ENCODE measurements at places on chromosomes 6 and 20. TPM values are rescaled to one million over a fixed set of nuclear protein-coding genes. Genes with fewer than 3 reads are reported as not detected.

DNA sequence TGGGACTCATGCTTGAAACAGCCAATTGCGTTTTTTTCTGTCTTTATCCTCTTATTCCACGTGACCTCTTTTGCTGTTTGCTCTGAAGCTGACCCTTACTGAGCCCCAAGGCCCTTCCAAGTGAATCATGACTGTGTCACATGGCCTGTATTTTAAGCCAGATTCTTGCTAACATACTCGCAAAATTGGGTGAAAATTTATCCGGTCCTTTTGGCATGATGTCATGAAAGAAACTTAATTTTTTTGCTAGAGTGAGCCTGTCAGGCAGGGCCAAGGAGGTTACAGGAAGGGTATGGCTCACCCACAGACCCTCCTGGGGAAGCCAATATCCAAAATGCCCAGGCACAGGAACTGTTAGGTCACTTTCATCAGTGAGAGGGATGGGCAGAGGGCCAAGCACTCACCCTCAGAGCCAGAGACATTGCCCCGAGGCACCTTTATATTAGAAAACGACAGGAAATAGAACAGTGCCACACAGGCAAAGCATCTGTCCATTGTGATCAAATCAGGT lies 296.7 kb downstream of the CDH26 start:
- peak; percentile 29 for DNase-seq

DNA sequence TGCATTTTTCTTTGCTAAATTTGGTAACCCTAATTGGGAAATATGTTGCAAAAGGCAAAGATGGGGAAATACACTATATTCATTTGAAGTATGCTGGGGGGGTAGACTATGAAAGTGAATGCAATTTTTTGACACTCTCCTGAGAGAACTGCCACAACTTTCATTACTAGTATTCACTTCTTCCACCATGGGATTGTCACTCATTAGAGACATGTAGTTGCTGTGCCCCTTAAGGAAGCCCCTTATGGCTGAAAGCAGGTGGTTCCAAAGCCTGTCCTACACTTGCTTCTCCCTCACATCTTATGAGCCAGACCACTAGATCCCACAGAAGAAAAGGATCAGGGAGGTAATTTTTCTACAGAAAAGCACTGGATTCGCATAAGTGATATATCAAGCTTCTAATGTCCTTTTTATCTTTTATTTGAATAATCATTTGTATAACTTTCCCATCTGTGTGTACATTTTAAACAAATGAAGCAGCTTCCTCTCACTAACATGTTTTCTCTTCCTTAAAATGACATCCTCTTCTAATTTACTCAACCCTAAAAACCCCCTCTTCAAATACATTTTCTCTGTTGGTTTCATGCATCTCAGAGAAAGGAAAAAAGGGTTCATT lies 83.8 kb downstream of the GCLC start:
- no peak for DNase-seq

- no peak for DNase-seq
Observed at GRCh38 chr6:69026243-69026642, 391.2 kb downstream of the ADGRB3 start.

DNA sequence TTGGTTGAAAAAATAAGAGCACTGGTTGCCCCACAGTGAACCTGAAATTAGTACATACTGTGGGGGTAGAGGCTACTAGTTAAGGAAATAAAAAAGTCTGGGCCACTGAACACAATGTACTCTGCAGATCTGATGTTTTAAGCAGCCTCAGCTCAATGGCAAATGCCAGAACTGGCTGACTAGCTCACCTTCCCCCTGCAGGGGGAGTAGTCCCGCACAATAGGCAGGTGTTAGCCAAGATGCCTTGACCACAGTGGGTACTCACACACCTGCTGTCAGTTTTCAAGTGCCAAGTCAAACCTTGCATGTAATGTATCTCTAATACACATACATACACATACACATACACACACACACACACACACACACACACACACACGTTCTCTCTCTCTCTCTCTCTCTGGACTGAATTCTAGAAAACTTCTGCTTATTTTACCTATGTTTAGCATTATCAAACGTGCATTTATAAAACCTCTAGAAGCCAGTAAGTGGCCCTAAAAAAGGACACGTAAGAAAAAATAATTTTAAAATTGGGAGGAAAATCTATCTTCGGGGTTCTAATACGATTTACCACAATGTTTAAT lies 36.1 kb downstream of the GMDS start:
- peak; percentile 55 for DNase-seq

- no peak for DNase-seq
Observed at GRCh38 chr6:99393366-99393697, 663 bp downstream of the COQ3 start.

GRCh38 chr6:108771421-108771820 lies 76.8 kb upstream of the ARMC2 start:
- no peak for DNase-seq

- no peak for DNase-seq
Observed at GRCh38 chr6:12012038-12012557, at the start of gene HIVEP1. TSS of gene HIVEP1 (plus strand) at chr6:12012312. CDS start at chr6:12015629, 3,317 bp downstream.

- no peak for DNase-seq
Observed at GRCh38 chr6:21496196-21496595, 97.4 kb upstream of the SOX4 start.

Gene ASXL1
- total RNA-seq, result 26.1 TPM

Gene MATN4
- not detected for total RNA-seq

Gene SIGLEC1
- not detected for total RNA-seq

Gene VPS52
- 33.4 TPM for total RNA-seq
